ENCODE measurements at places on chromosomes 5 and 9.
A peak's percentile ranks its signal among the peaks of the same experiment; 100 is the strongest.

DNA sequence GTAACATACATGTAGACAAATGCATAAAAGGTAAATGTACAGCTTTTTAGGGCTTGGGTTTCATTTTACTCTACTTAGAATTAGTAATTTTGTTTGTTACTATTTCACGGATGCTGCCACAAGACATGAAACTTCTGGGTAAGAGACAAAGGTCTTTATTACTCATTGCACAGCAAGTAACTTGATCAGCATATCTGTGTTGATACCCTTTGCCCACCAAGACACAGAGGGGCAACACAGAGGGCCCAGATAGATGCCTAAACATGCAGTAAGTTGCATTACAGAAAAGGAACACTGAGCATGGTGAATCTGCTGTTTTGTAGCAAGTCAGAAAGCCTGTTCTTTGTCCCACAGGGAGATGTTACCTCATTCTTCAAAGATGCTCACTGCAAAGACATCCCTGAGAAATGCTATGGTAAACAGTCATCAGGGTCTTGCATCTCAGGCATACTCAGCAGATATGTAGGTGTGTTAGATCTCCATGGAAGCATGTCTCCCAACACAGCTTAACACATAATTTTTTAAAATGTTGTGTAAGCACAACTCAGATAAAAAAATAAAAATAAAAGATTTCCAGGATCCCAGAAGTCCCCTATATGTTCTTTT lies 10.3 kb downstream of the ITGA2 start:
- DNase-seq: no peak

- DNase-seq: peak; percentile 23
Observed at GRCh38 chr5:14851050-14851419, 20.5 kb downstream of the ANKH start.

DNA sequence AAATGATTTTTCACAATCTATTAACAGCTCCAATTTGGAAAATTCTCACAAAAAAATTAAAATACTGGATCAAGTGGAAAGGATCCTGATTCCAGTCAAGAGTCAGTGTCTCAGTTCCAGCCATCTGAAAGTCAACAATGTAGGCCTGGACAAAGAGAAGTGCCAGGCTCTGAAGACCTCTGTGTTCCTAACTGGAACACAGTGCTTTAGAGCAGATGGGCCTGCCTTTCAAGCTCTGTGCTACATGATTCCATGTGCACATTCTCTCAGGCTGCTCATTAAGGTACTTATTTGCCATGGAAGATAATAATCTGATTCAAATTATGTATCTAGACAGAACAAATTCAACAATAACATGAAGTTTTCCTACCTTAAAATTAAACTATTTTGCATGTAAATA lies 30.2 kb upstream of the ALDH1A1 start:
- no peak for DNase-seq

DNA sequence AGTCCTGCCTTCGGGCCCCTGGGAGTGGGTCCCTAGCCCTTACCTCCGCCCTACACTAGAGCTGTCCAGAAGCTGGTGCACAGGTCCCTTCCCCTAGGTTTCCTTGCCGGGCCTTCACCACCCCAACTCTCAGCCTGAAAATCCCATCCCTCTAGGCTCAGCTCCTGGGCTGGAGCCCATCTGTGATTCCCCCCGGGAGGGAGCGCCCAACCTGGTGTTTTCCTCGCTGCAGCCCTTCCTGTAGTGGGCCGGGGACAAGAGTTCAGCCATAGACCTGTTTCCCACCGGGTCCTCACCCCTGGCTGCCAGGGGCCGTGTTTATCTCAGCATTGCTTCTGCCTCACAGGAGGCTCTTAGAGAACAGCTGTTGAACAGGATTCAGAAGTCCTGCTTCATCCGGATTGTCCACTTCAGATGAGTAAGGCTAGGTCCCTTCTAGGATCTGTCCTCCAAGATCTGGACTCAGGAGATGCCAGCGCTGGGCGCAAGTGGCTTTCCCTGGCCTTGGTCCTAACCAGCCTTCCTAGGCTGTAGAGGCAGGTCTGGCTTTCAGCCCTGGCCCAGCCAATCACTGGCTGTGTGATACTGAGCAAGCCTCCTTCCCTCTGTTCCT lies 965 bp downstream of the GLIPR2 start:
- DNase-seq: no peak

- DNase-seq: no peak
Observed at GRCh38 chr9:105711867-105712266, 17.5 kb downstream of the TMEM38B start.

DNA sequence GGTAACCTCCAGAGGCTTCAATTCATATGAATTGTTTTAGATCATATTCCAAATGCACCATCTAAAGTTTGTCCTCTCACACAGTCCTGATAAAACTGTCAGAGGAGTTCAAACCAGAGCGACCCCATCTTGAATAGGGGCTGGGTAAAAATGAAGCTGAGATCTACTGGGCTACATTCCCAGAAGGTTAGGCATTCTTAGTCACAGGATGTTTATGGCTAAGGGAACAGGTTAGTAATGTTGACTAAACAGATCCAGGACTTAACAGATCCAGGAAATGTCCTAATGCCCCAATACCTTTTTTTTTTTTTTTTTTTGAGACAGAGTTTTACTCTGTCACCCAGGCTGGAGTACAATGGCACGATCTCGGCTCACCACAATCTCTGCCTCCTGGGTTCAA lies 192.6 kb upstream of the PRDM9 start:
- DNase-seq: no peak

GRCh38 chr9:126705767-126706697 lies 92.3 kb downstream of the LMX1B start:
- no peak for DNase-seq

GRCh38 chr5:83492331-83492730 lies 20.8 kb downstream of the VCAN start:
- DNase-seq: no peak

DNA sequence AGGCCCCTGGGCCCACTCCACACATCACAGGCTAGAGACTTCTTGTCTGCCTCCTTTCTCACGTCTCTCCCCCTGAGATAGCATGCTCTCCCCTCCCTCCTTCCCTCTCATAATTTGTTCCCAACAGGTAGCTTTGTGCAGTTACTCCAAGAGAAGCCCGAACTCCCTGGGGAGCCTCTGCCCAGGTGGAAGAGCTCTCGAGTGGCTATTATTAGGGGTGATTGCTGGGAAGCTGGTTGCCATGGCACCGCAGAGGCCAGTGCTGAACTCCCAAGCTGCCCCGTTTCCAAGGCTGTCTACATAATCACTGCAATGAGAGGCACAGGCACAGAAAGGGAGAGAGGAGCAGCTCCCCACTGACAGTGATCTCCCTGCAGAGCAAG lies 104.7 kb upstream of the GPR151 start:
- DNase-seq: no peak

DNA sequence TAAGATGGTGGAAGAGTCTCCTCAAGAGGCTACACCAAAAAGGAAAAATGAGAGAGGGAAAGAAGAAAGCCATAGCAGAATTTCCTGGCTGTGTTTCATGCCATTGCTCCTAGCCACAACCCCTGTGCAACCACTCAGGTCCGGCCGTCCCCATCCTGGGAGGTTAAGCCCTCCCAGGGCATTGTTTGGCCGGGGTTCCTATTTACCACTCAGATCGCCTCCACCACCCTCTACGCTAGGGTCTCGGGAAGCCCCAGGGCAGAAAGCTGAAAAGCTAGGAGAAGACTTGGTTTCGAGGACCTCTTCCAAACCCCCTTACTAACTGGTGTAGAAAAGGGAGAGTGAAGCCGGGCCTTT lies 715 bp downstream of the RC3H2 start:
- DNase-seq: peak; percentile 31

DNA sequence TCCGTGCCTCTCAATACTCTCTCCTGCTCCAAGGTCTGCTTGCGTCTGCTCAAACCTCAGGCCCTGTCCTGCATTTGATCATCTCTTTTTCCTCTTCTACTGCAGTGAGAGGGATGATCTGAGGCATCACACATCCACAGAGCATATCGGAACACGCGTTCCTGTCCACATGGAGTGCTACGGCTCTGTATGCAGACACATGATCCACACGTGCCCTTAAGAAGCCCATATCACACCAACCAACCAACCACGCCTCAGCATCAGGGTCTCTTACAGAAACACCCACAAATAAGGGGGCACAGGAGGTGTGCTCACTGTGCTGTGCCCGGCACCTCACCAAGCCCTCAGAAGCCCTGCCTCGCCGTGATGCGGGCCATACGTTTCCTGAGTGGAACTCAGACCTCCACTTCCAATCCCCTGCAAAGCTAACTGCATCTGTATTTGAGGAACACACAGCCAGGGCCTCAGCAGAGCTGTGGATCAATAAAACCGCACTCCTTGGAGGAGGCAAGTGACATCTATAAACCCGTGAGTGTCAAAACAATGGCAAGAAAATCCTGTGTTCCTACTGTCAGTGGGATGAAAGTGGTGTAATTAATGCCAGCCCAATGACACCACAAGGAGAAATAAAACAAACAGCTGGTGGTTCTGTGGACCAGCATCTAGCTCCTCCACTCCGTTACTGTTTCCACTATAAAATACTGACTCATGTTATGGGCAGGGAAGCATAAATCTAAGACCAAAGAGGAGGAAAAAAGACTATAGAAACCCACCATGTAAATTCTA lies 40.4 kb downstream of the AK8 start:
- no peak for DNase-seq

GRCh38 chr5:58149345-58149744 lies 310.5 kb downstream of the PLK2 start:
- no peak for DNase-seq

DNA sequence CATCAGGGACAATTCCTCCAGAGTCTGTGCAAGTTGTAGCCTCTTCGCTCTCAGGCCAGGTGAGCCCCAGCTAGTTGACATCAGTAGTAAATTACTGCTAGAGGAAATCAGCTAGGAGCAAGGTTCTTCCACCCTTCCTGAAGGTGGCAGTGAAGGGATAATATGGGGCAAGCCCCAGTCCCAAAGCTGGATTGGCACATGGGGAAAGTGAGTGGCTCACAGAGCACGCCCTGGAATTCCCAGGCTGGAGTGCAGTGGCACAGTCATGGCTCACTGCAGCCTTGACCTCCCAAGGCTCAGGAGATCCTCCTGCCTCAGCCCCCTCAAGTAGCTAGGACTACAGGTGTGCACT lies 82.1 kb downstream of the CYFIP2 start:
- no peak for DNase-seq

- DNase-seq: peak; percentile 32
Observed at GRCh38 chr5:95759005-95759404, 27.9 kb downstream of the RHOBTB3 start.

GRCh38 chr9:111176511-111176910 lies 138.2 kb upstream of the LPAR1 start:
- DNase-seq: no peak

DNA sequence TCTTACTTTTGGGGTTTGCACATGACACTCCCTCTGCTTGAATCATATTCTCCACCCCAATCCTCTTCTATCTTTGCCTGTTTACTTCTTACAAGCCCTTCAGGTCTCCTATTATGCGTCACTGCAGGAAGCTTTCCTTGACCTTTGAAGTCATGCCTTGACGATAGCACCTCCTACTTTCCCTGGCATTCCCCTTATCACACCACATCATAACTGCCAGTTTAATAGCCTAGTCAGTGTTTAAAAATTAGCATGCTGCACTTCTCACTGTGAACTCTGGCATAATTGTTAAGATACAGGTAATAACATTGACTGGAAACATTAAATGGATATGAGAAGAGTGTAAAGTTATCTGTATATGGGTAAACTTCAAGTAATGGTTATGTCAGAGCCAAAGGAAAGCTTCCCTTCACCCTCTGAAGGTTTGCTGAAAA lies 37.1 kb upstream of the CEP120 start:
- DNase-seq: peak; percentile 69

GRCh38 chr5:157457391-157457790 lies 2.6 kb upstream of the NIPAL4 start:
- no peak for DNase-seq

- no peak for DNase-seq
Observed at GRCh38 chr5:66570201-66570600, 26.0 kb upstream of the MAST4 start.

GRCh38 chr5:77015938-77016569 lies 14.2 kb upstream of the AGGF1 start:
- no peak for DNase-seq

- no peak for DNase-seq
Observed at GRCh38 chr5:95164861-95165260, 120.0 kb downstream of the MCTP1 start.

DNA sequence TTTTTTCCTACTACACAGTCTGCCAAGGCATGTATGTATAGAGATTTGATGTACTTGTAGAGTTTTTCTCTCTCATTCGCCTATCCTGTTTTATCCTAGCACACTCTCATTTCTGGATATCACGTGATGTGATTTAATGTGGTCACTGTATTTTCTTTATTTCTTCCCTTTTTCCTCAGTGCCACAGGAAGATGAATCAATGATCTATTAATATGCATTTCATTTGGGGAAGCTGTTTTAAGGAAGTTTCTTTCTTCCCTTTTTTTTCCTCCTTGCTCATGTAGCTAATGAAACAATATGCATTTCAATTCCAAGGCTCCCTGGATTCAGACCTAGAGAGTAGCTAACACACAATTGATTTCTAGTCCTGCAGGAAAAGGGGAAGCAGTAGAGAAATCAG lies 506.3 kb upstream of the WWC1 start:
- DNase-seq: no peak

GRCh38 chr5:44384816-44385215 lies 4.4 kb downstream of the FGF10 start:
- DNase-seq: no peak

- DNase-seq: no peak
Observed at GRCh38 chr9:92737216-92737606, 27.4 kb downstream of the BICD2 start.

DNA sequence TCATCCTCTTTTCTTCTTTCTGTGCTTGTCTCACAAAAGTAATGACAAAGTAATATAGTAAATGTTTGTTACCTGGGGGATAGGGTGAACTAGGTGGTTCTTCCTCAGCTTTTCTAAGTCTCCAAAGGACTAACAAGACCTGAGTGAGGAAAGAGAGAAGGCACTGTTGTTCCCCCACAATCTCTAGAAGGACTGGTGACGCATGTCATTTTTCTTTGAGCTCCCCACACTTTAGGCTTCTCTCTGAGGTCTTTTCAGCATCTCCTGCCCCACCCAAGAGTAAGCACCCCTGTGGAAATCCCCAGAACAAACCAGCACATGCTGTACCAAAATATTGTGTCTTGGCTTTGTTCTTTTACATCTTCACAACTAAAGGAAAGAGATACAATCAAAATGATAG lies 2.4 kb upstream of the IL7R start:
- DNase-seq: no peak

- DNase-seq: no peak
Observed at GRCh38 chr9:126395439-126396212, 69.0 kb downstream of the MVB12B start.

GRCh38 chr5:111755942-111756381 lies 1.0 kb downstream of the NREP start:
- no peak for DNase-seq

DNA sequence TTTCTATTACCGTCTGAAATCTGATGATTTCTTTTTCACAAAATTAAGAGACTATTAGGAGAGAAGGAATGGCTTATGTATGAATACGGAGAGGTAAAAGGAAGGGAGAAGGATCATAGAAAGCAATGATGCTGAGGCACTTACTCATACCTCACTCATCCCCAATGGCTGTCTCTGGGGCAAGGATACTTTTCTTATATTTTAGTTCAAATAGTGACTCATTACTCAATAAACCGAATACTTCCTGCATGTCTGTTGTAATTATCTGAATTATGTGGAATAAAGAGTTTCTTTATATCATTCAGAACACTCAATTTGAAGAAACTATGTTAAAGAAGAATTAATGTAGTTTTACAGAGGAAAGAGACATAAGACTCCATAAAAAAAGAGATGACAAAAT lies 284.5 kb upstream of the NUDT12 start:
- no peak for DNase-seq

- no peak for DNase-seq
Observed at GRCh38 chr5:161535762-161536161, 10.8 kb downstream of the GABRB2 start.

GRCh38 chr9:93673021-93673838 lies 96.8 kb downstream of the PHF2 start:
- peak; percentile 5 for DNase-seq
